Activated CD4-positive, alpha-beta T cell treated with anti-CD3 and anti-CD28 coated beads for 48 hours (primary cell): ENCODE measurements at places on chromosomes 5 and 9.

DNA sequence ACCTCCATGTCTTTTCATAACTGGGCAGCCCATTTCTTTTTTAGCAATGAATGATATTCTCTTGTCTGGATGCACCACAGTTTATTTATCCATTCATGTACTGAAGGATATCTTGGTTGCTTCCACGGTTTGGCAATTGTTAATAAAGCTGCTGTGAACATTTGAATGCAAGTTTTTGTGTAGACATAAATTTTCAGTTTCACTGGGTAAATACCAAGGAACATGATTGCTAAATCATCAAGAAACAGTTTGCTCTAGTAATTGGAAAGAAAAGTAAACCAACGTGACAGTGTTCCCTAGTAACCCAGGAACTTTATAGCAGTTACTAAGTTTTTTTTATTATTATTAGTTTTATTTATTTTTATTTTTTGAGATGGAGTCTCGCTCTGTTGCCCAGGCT, 100.4 kb downstream of the VPS13A start:
- DNase-seq, result no peak

GRCh38 chr5:158876263-158876942, 223.3 kb downstream of the EBF1 start:
- DNase-seq, result no peak

GRCh38 chr5:141657937-141658545, 6.8 kb upstream of the FCHSD1 start:
- no peak for DNase-seq

- no peak for DNase-seq
These were observed 137.1 kb upstream of the TRIM32 start for GRCh38 chr9:116549786-116550660.

DNA sequence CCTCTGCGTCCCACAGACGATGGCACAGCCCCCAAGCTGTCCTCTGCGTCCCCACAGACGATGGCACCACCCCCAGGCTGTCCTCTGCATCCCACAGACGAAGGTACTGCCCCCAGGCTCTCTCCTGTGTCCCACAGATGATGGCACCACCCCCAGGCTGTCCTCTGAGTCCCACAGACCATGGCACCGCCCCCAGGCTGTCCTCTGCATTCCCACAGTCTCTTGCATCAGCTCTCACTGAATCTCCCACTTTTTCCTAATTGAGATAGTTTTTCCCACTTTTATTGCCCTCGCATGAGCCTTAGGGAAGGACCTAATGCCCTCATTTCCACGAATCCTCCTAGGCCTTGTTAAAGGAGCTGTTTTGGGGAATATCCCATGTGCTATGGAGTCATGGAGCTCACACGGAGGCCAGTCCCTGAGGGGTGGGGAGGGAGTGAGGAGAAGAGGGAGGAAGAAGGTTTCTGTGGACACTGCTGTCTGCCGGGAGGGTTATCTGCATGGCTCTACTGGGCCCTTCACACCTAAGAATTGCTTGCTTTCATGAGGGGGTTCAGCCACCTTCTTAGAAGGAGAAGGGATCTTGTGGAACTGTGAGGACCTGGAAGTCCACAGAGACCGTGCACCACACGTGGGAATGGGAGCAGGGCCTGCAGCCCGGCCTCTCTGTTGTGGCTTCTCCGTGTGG, 58.2 kb upstream of the PTCH1 start:
- no peak for DNase-seq

- no peak for DNase-seq
These were observed 100.9 kb downstream of the SNCAIP start for GRCh38 chr5:122412966-122413365.

GRCh38 chr5:172642051-172642409, 967 bp downstream of the NEURL1B start:
- no peak for DNase-seq

DNA sequence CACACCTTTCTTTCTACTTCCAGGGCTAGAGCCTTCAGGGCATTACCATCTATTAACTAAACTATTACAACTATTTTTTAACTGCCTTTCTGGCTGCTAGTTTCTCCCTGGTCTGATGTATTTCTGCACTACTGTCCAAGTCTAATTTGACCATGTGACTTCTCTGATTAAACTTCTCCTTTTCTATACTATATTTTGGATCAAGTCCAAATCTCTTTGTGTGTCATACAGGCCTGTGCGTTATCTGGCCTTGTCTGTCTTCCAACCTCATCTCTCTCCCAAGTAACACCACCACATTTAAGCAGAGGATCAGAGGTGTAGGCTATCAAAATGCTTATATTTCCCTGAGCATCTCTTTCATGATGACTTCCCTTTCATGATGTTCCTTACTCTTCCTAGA, 47.2 kb upstream of the OR13F1 start:
- no peak for DNase-seq

GRCh38 chr9:88258024-88258423, 119.7 kb upstream of the SPATA31C2 start:
- no peak for DNase-seq

- DNase-seq, result peak; percentile 49
These were observed at the start of gene FGF18 for GRCh38 chr5:171418982-171419687. FGF18 (plus strand) TSS chr5:171419647; CDS start chr5:171420200, 553 bp downstream.

DNA sequence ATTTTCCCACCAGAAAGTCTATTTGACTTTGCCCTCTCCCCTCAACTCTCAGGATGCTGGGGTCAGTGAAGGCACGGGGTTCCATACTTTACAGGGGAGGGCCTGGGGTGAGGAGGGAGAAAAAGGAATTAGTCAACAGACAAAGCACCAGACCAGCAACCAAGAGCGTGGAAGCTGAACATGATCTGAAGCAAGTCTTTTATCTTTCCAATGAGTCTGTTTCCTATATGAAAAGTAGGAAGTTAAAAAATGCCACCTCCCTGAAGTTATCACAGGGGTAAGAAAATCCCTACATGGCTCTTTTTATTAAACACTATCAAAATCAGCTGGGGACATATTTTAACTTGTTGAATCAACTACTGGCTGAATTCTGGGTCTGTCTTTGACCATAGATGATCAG, 337.0 kb downstream of the TRPM3 start:
- DNase-seq, result no peak

DNA sequence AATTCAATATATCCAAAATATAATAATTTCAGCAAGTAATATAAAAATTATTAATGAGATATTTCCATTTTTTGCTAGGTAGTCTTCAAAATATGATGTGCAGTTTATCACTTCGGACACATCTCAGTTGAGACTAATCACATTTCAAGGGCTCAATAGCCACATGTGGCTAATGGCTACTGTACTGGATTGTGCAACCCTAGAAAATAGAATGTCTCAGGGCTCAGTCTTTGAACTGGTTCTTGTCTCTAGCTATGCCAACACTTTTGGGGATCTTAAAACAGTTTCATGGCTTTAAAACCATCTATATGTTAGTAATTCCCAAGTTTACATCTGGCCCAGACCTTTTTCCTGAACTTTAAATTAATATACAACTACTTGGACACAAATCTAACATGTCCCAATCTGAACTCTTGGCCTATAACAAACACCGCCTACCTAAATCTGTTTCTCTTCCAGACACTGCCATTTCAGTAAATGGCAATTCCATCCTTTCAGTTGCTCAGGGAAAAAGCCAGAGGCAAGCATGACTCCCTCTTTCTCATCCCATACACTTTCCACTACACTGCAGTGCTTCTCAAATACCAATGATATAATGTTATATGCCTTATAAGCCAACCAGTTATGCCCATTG, 18.8 kb downstream of the PTAR1 start:
- DNase-seq, result no peak

DNA sequence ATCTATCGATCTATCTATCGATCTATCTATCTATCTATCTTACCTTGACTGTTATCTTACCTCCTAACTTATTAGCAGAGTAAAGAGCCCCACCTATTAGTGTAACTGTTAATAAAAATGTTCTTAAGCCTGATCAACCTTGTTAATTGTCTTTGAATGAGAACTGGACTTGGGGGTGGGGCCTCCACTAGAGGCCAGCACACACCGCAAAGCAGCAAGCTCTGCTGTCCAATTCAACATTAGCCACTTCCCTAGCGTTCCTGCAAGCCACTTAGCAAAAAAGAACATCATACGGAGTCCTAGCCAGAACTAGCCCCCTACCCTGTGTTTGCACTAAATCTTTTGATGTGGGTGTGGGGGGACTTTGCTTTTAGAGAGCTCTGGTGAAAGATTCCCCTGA, 515.8 kb downstream of the KDM4C start:
- no peak for DNase-seq

- no peak for DNase-seq
These were observed 540.3 kb downstream of the HINT1 start for GRCh38 chr5:130624805-130625204.

DNA sequence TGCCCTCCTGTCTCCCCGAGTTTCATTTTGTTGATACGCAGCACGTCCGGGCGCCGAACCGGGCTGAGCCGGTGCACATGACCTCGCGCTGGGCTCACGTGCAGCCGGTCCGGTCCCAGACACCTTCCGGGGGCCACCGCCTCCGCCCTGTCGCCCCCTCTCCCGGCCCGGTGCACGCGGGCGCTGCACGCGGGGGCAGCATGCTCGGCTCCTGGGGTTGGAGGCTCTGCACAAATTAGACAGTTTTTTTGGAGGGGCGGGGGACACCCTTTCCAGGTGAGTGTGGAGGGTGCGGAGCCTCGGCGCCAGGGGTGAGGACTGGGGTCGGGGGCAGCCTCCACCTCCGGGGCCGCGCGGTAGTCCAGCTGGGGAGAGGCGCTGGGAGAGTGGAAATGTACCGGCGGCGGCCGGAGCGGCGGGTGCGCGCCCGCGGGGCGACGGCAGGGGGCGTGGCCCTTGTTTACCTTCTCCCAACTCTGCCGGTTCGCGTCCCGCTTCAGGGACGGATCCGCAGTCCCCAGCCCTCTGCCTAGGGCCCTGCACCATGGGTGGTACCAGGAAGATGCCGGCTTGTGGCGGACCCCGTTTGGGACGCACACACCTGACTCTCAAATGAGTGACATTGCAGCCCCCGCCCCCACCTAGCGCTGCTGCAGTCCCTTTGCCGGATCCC, 1.1 kb downstream of the JADE2 start:
- peak; percentile 90 for DNase-seq

DNA sequence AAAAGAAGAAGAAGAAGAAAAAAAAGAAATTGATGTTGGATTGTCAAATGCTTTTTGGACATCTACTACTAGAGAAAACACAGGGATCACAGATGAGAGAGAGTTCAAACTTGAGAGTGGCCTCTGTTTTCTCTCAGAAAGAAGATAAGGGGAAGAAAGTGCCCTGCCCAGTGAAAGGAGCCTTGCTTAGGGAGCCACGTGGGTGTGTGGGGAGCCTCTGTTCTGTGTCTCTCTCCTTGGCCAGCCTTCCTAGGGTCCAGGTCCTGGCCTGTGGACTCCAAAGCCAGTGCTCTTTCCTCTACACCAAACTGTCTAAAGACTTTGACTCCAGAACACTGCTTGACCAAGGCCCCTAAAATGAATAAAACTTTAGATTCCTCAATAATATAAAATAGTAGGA, 22.0 kb upstream of the COL15A1 start:
- no peak for DNase-seq

GRCh38 chr5:9058666-9059065, 487.2 kb downstream of the SEMA5A start:
- DNase-seq, result no peak

GRCh38 chr5:111004291-111004690, 67.2 kb upstream of the TSLP start:
- no peak for DNase-seq

DNA sequence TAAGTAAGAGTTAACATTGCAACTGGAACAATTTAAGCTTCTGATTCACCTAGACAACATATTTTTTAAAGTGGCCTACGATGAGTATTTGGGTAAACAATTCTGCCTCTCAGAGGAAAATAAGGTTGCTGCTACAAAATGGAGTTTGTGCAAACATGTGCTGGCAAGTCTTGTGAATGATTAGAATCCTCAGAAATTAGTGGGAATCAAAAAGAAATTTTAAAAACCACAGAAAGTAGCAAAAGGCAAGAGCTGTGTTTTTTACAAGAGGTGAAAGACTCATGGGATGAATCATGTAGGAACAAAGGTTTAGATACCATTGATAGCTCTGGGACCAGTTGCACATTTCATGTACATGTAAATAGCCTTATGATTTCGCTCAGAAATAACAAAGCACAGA, 561.6 kb downstream of the TAF11L14 start:
- no peak for DNase-seq

GRCh38 chr5:132778129-132778528, 1.1 kb upstream of the SEPTIN8 start:
- no peak for DNase-seq

- DNase-seq, result no peak
These were observed 58.3 kb upstream of the NOTCH1 start for GRCh38 chr9:136603901-136604814.

GRCh38 chr5:16609412-16609811, 7.4 kb downstream of the RETREG1 start:
- DNase-seq, result no peak

- DNase-seq, result no peak
These were observed 237.9 kb upstream of the CD180 start for GRCh38 chr5:67434466-67434865.

DNA sequence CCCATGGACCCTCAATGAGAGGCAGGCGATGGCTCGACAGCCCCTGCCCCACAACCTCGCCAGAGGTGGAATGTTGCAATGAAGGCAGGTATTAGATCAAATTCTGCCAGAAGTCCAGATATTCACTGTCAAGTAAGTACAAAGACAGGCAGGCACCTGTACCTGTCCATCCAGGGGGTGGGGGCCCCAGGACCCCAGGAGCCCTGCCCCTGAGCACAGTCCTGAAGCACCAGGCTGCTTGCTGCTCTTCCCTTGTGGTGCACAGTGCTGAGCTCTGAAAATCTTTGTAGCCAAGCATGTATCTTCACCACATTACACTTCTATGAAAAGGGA, 26.2 kb upstream of the HMCN2 start:
- DNase-seq, result no peak

DNA sequence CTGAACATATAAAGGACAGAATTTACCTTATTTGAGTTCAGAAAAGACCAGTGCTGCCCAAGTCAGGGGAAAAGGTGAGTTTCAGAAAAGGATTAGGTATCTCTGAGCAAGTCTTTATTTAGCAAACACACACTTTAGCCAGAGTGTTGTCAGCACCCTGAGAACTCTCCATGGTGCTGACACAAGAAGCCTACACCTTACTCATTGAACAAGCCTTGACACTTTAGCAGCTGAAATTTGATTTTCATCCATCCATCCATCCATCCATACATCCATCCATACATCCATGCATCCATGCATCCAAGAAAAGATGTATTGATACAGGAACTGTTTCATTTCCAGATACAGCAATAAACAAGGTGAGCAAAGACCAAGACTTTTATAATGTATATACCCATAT, 311.2 kb downstream of the TRIM32 start:
- no peak for DNase-seq

- no peak for DNase-seq
These were observed 259.9 kb upstream of the TARS1 start for GRCh38 chr5:33180900-33181299.

DNA sequence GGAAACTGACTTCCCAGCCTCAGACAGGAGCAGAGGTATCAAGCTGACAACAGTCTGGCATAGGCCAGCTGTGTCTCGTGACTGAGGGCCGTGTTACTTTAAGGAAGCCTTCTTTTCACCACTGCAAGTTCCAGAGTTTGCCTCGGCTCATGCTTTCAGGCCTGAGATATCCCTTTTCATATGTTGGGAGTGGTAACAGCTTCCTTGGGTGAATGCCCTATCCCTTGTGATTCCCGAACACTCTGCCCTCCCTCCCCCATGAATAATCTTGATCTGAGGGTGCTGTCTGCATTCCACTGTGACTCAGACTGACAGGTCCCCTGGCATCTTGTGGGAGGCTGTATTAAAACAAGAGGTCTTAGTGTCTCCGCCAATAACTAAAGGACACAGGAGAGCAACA, 49.7 kb upstream of the ARL15 start:
- DNase-seq, result no peak
